ENCODE measurements at places on chromosomes 16 and 17. TPM values are rescaled to one million over a fixed set of nuclear protein-coding genes. Genes with fewer than 3 reads are reported as not detected.

GRCh38 chr17:78268951-78269905, 37.8 kb downstream of the TMEM235 start:
- DNase-seq, result no peak

Gene METTL22
- polyA plus RNA-seq, result 14.5 TPM

Gene LGALS9
- 31.0 TPM for polyA plus RNA-seq

Gene CLEC19A
- polyA plus RNA-seq, result not detected

Gene ARL5C
- 0.06 TPM for polyA plus RNA-seq

DNA sequence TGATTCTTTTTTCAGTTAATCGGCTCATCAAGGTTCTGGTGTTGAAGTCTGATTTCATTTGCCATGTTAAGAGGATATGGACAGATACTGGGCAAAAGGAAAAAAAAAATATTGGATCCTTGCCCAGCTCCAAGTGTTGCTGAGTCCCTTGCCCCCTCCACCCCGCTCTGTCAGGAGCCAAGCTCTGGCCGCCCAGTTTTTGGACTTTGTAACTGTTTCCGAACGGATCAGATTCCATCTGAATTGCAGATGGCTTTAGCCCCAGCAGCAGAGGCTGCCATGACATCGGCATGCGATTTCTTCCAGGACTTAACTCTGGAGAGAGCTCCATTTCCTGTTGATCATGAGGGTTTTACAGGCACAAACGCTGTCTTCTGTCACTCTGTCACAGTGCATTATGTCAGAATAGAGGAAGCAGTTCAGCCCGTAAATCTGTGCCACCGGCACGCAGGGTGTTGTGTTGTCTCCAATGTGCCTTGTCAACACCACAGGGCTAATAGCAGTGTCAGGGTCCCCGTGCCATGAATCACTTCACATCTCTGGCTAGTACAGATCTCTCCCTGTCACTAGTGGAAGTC, 615.6 kb downstream of the MAF start:
- peak; percentile 84 for DNase-seq

Gene NETO2
- polyA plus RNA-seq, result 0.45 TPM

Gene ZNF785
- polyA plus RNA-seq, result 6.0 TPM

DNA sequence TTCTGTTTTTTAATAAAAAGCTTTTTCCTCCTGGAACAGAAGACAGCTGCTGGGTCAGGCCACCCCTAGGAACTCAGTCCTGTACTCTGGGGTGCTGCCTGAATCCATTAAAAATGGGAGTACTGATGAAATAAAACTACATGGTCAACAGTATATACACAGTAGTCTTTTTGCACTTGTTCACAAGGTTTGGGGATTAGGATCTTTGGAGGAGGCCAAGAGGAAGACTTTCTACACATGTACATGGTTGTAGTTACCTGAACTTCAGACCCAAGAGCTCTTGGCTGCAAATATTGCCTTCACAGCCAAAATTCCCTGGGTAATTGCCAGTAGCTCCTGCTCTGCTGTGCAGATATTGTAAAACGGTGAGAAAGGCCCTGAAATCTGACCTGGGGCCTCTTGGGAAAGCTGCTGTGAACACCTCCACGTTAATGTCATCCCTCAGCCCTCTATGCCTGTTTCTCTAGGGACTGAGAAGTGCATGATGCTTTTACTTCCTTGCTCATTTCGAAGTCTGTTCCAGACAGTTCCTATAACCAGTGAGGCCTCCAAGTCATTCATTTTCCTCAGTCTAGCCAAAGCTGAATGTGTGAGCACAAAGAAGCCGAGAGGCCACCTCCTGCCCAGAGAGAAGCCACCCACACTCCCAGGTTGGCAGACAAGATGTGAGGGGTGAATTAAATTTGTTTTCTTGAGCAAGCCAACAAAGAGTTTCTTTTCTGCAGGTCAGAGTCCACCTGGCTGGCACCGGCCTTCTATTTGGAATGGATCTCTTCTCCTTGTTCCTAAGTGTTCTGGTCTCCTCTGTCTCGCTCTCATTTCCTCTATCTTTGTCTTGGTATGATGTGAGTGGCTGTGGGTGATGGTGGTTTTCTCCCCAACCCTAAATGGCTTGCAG, 15.9 kb downstream of the ANKRD40 start:
- peak; percentile 92 for DNase-seq

GRCh38 chr17:33977729-33978514, 277.2 kb upstream of the CCL2 start:
- DNase-seq, result no peak

DNA sequence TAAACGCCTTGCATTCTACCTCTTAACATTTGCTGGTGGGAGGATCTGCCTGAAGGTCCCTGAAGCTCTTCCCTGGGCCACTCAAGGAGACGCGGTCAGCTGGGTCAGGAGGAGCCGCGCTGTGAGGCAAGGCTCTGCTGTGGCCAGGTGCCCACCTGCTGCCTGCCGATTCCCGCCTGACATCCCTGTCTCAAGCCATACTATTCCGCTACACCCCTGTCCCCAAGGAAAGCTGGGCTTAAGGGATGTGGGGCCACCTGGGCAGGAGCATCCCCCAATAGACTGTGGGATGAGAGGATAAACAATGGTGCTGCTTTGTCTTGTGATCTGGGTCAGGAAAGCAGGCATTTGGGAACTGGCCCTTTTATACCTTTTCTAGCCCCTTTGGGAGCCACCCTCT, 5.1 kb downstream of the TPPP3 start:
- DNase-seq, result no peak

Gene C17orf100
- 2.6 TPM for polyA plus RNA-seq

Gene B9D1
- 2.2 TPM for polyA plus RNA-seq

DNA sequence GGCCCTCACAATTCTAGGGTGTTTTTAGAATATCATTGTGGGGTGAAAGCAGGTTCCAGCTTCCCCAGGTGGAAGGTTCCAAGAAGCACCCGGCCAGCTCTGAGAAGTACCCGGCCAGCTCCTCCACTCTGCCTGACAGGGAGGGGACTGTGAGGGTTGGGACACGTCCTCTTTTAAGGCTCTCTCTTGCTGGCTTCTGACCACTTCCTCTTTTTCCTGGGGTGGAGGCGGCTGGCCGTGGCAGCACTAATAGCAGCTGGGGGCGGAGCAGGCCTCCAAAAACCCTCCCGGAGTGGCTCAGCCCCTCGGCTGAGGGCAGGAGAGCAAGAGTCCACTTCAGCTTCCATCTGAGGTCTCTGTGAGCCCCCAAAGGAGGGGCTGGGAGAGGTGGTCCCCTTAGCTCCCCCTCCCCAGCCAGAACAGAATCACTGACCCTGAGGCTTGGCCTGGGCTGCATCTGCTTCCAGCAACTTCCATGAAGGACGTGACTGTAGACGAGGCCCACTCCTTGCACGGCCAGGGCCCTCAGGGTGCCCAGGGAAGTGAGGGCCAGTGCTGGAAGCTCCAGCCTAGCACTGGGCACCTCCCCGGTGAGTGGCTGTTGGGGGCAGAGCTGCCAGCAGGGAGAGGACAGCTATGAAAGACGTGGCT, 26.7 kb upstream of the PLCG2 start:
- peak; percentile 25 for DNase-seq

- no peak for DNase-seq
Observed at GRCh38 chr16:84717484-84717883, 17.7 kb downstream of the USP10 start.

Gene NPIPB13
- polyA plus RNA-seq, result 16.6 TPM

DNA sequence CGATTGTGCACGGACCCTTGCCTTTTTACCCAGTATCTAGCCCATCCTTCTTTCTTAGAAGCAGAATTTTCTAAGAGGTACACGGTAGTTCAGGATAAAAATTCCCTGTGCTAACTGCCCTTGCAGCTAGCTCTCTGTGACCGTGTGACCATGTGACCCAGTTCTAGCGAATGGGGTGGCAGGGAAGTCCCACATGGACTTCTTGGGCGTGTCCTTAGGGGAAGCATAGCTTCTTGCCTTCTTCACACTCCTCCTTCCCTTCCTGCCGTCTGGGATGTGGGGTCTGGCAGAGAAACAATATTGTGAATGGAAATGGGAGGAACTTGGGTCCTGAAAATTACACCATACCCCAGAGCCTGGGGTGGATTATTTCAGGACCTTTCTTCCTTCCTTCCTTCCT, 670.7 kb downstream of the MAF start:
- no peak for DNase-seq

Gene KRT12
- 9.2 TPM for polyA plus RNA-seq

DNA sequence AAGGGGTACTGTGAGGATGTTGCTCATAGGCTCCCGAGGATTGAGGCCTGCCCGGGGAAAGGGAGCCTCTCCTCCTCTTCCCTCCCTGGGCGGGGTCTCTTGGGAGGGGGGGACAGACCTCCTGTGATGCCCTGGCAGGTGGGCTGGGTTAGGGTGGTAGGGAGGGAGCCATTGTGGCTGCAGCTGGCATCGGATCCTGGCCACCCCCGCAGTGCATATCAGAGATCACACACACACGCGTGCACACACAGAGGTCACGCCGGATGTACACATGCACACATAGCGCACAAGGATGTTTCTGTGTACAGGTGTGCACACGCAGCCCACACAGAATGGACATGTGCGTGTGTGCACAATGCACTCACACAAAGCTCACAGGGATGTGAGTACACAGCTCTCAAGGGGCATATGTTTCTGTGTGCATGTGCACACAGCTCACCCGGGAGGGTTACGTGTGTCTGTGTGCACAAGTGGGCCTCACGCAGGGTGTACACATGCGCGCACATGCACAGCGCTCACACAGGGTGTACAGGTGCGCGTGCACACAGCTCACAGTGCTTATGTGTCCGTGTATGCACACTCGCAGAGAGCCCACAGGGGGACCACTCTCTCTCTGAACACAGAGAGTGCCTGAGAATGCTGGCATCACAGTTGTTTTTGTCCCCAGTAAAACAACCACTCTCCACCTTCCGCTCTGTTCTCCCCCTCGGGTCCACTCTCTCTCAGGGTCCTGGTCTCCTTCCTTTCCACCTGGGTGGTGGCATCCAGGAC, 2.4 kb downstream of the GJD3 start:
- DNase-seq, result no peak

DNA sequence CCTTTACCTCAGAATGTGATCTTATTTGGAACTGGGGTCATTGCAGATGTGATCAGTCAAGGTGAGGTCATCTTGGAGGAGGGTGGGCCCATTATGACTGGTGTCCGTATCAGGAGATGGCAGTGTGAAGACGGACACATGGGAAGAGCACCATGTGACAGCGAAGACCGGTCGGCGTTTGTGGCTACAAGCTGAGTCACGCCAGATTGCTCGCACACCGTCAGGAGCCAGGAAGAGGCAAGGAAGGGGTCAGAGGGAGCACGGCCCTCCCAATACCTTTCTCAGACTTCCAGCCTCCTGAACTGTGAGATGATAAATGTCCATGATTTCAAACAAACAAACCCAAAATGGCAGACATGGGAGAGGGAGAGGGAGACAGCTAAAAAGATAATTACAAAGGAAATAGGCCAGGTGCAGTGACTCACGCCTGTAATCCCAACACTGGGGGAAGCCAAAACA, 13.2 kb downstream of the STARD3 start:
- no peak for DNase-seq

Gene TEKT5
- polyA plus RNA-seq, result 0.07 TPM

DNA sequence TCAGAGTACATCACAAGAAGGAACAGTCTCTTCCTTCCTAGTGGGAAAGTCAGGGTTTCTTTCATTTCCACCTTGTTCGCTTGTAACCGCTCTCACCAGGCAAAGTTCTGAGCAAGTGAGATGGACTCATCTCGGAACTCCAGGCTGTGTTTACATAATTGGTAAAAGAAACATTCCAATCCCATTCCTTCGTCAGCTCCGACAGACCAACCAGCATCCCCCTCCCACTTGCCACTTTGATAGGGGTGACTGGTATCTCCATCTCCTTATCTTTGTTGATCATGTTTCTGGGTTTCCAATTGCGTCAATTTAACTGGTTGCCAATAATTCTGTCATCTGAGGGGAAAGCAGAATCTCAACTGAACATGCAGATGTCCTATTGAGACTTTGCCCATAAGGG, 36.8 kb upstream of the LYRM9 start:
- no peak for DNase-seq

- no peak for DNase-seq
Observed at GRCh38 chr17:83154311-83155127, 75.1 kb downstream of the METRNL start.

GRCh38 chr17:38701504-38702165, 3.4 kb upstream of the MLLT6 start:
- DNase-seq, result no peak

GRCh38 chr16:2482708-2483534, 8.0 kb downstream of the TBC1D24 start:
- DNase-seq, result no peak

Gene ZNF205
- 17.7 TPM for polyA plus RNA-seq

Gene OTOP2
- 0.22 TPM for polyA plus RNA-seq

DNA sequence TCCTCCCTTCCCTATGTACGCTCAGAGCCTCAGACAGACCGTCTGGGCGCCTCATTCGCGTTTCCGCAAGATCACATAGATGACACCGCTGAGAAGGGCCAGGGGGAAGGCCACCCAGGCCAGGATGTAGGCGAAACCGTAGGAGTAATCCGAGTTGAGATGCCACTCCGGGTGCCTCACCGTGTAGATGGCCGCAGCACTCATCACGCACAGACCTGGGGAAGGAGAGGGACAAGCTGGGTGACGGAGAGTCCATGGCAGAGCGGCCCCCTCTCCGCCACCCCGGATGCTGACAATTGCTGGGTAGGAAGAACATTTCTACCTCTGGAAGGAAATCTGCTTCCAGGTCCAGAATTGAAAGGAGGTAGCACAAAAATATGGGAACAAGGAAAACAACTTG, 34.3 kb downstream of the PMP22 start:
- DNase-seq, result no peak

DNA sequence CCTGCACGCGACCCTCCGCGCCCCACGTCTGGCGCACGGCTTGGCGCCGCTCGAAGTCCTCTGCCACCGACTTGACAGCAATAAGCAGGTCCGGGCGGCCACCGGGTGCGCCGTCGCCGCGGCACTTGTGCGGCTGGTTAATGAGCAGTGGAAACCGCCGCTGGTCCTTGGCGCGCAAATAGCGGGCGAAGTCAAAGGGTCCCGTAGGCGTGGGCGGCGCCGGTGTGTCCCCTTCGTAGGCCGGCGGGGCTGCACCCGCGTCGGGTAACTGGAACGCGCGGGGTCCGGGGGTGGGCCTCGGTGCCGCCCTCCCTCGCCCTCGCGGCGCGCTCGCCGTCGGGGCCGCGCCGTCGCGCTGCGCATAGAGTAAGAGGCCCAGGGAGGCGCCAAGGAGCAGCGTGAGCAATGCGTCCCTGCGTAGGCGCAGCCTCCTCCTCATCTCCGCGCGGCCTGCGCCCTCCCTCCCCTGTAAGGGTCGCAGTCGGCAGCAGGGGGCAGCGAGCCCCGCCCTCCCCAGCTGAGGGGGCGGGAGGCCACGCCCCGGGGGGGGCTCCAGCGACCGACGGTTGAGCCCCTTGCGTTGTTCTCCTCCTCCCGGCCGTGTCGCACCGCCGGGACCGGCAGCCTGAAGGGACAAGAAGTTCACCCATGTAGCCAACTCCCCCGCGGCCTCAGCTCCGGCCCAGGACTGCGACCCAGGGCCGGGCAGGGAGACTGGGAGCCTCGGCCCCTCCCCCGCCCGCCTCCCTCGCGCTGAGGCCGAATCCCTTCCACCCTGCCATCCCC, 558 bp downstream of the B3GNT9 start:
- peak; percentile 70 for DNase-seq

DNA sequence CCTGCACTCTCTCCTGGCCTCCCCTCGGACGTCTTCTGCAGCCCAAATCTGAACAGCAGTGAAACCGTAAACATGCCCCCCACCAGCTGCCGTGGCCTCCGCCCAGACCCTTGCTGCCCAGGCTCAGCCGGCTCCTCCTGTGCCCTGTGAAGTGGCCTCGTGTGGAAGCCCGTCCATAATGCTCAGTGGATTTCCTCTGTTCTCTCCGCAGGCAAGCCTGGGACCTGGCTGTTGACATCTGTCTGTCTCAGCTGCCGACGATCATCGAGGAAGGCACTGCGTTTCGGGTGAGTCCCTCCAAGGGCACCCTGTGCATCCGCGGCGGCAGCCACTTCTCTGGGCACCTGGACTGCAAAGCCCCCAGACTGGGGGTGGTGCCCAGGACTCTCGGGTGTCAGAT, 153.9 kb upstream of the CHMP6 start:
- DNase-seq, result no peak

Gene SLC13A2
- 320 TPM for polyA plus RNA-seq

Data from small intestine (tissue), 16 donors.